D721Med (cell line): ENCODE measurements at places on chromosomes 16 and 17.

DNA sequence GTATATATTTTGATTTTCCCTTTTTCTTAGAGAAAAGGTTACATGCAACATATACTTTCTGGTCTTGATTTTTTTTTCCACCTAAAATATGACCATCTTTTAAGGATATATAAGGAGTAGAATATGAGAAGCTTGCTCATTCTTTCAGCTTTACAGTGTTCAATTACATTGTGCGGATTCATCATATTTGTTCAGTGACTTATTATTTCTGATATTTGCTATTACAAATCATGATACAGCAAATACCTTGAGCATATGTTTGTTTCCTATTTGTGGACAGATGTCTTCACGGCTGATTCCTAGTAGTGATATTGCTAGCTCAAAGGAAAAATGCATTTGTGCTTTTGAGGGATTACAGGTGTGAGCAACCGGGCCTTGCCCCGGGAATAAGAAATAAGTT lies 18.1 kb downstream of the KATNIP start:
- no peak for DNase-seq

DNA sequence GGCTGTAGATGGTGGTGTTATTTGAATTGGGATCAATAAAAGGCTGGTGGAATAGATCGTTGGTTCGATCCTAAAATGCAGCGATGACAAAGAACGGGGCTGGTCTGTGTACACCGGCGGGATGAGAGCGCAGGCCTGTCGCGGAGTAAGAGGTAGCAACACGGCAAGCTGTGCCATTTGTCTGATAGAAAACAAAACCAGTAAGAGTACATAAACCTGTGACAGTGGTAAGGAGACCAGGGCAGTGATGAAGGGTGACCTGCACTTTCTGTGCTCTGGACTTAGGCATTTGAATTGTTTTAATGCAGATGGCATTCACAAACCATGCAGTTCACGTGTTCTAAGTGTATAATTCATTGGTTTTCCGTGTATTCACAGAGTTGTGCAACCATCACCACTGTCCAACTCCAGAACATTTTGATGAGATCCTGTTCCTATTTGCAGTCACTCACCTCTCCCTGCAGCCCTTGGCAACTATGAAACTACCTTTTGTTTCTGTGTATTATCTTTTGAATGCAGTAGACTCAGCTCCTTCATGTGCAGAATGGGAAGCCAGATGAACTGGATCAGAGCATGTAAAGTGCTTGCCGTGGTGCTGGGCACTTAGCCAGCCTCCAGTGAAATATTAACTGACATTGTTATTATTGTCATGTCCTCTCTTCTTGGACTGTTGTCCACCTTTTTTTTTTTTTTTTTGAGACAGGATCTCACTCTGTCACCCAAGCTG lies 286.1 kb downstream of the SNX29 start:
- no peak for DNase-seq

DNA sequence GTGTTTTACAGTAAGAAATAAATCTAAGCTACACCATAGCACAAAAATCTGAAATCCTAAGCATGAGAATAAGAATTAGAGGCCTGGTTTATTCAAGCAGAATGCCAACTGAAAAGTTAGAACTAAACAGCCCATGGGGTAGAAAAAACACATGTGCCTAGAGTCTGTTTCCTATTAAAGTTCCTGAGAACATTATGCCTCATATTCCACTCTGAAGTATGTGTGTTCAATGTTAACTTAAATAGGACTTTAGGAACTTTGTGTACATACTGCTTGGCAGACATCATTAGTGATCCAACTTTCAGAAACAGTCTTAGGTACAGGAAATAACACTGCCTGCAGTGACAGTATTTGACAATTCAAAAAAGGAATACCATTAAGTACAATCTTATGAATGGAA lies 18.2 kb downstream of the HEATR6 start:
- DNase-seq, result no peak

- no peak for DNase-seq
Observed at GRCh38 chr17:36127911-36128310, 24.3 kb downstream of the CCL4 start.

- no peak for DNase-seq
Observed at GRCh38 chr17:79075446-79075750, 774 bp downstream of the ENGASE start.

- no peak for DNase-seq
Observed at GRCh38 chr16:49629851-49630250, 226.1 kb downstream of the ZNF423 start.

GRCh38 chr16:1470481-1471251 lies 4.2 kb downstream of the CLCN7 start:
- no peak for DNase-seq

DNA sequence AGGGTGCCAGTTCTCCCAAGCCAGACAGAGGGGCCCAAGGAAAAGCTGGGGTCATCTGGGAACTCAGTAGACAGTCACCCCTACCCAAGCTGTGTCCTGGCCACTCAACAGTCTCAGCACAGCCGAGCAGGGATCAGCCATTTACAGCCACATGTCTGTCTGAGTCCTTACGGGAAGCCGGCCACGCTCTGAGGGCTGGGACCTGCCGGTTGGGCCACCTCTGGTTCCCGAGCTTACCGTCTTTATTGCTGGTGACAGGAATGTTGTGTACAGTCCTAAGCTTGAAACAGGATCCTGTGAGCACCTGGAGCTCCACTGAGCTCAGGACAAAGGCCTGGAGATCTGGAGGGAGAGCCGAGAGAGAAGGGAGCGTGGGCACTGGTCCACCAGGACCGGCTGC lies 59.8 kb downstream of the TIMM22 start:
- DNase-seq, result no peak

GRCh38 chr16:88978608-88979346 lies 1.8 kb upstream of the CBFA2T3 start:
- no peak for DNase-seq

DNA sequence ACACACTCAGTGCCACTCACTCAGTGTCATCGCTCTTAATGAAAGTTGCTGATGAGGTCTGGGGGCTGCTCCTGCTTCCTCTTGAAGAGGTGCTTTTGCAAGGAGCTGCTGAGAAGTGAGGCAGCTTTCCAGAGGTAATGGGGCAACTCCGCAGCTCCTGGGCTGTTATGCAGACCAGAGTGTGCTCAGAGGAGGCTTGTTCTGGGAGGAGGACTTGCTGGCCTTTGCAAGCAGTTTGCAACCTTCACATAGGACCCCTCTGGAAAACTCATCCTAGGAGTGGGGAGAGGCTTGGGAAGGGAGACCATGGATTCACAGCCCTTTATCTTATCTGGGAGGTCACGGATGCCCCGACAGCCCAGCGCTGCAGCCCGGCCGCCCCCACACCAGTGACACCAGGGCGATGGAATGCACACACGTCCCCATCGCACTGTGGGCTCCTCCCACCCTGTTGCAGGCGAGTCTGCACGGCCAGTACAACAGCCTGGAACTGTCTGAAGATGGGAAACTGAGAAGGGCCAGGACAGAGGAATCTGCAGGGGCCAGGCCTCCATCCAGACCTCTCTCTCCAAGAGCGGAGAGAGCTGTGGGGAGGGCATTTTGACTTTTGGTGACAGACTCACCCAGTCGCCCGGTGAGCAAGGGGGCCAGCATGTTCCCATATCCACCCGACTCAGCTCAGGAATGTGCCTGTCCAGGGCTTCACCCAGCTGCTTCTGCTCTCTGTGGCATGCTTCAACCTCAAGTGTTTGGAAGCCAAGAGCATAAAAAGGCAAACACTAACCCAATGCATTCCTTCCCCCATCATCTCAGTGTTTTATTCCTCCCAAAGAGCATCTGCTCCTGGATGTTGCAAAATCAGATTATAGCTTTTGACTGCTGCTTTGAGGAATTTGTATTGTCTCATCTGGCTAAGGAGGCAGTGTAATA lies 78.6 kb upstream of the ZNF469 start:
- no peak for DNase-seq

- no peak for DNase-seq
Observed at GRCh38 chr17:50270435-50271362, 3.6 kb upstream of the TMEM92 start.

DNA sequence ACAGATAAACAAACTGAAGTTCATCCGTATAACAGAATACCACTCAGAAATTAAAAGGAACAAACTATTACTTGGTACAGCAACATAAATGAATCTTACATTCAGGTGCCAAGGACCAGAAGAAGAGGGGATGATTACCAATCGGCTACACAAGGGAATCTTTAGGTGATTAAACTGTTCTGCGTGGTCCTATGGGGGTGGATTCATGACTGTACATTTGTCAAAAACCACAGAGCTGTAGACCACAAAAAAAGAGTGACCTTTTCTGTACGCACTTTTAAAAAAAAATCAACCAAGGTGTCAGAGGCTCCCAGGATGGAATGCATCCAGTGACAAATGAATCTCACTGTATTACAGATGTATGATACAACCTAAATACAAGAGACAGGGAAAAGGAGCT lies 110.8 kb downstream of the CDYL2 start:
- no peak for DNase-seq

GRCh38 chr16:4160658-4161430 lies 44.6 kb upstream of the ADCY9 start:
- no peak for DNase-seq

DNA sequence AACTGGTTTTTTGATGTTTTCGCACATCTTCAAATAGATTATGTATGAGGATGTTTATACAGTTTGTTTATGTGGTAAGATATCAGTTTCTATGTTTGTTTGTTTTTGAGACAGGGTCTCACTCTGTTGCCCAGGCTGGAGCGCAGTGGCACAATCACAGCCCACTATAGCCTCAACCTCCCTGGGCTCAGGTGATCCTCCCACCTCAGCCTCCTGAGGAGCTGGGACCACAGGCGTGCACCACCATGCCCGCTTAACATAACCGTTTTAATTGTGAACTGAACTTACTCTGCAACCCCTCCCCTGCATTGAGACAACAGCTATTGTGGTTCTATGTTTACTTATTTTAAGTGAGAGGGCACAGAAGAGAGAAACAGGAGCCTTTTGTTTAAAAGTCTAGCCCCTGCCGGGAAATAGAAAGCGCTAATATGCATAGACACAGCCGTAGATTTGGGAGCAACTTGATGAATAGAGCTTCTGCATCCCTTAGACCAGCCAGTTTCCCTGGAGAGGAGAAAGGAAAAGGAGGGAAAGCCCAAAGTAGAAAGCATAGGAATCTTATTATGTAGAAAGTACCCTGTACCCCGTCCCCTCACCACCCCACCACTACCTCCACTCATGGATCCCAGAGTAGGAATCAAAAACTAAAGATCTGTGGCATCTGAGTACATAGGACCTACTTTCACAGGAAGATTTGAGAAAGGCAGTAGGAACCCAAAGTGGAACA lies 19.6 kb upstream of the APPBP2 start:
- DNase-seq, result no peak

- no peak for DNase-seq
Observed at GRCh38 chr16:8798174-8798527, 512 bp downstream of the PMM2 start.

DNA sequence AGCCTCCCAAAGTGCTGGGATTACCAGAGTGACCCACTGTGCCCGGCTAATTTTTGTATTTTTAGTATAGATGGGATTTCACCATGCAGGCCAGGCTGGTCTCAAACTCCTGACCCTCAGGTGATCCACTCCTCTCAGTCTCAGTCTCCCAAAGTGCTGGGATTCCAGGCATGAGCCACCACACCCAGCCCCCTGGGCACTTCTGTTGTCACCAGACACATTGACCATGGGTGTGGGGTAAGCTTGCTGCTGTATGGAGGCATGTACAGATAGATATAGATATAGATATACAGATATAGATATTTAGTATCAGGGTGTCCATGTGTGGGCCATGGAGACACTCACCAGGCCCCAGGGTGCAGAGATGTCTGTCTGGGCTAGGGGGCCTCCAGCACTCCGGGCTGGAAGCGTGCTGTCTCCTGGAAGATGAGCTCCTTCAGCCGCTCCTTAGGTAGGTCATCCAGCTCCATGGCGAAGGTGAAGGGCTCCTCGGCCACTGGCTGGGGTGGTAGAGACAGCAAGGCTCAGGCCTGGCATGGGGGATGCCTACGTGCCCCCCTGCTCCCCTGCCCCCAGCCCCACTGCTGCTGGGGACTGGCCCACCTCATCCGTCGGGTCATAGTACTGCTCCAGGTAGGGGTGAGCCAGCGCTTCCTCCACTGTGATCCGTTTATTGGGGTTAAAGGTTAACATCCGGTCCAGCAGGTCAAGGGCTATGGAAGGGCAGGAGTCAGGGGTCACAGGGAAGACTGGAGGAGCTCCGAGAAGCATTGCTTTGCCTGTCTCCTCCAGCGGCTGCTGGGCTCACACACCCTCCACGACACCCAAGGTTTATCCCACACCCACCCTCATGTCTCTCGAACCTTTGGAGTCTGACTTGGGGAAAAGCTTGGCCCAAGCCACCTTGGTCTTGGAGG lies 3.2 kb upstream of the GDPD3 start:
- DNase-seq, result no peak

GRCh38 chr17:58291246-58291645 lies 10.5 kb upstream of the MPO start:
- DNase-seq, result no peak

DNA sequence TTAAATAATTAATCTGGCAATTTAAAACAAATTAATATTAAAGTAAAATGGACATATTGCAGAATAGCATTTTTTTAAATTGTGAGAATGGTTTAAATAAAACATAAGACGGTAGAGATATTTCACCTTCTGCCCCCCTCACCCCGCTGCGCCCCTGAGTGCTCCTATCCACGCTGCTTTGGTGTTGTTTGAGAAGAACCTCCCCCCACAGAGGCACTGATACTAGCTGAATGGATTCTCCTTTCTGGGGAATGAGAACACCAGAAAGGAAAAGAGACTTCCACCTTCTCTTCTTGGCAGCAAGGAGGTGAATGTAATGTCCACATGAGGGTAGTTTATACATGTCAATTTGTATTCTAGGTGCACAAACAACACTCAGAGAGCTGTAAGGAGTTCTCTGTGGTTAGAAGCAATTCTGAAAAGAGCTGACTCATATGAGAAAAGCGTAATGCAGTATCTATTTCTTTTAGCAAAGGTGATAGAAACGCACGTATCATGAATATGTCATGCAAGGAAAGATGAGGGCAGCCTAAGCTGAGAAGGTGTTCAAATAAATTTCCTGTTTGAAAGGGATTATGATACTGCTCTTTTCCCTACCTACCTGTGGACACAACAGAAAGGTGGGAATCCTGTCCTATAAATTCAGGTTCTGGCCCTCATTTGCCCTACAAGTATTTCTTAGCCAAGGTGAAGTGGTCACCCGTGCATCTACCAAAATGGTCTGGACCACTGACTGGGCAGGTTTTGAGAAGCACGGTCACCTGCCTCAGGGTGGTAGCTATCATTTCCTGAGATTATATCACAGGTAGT lies 126.9 kb downstream of the PARN start:
- no peak for DNase-seq

- no peak for DNase-seq
Observed at GRCh38 chr17:47145351-47145750, 43.7 kb downstream of the CDC27 start.
